ENCODE measurements at places on chromosomes 2 and 18.

- peak; percentile 43 for DNase-seq
These were observed 7.8 kb downstream of the ITGA4 start for GRCh38 chr2:181464966-181465365.

- no peak for DNase-seq
These were observed 924.9 kb upstream of the FAM98A start for GRCh38 chr2:34523958-34524514.

DNA sequence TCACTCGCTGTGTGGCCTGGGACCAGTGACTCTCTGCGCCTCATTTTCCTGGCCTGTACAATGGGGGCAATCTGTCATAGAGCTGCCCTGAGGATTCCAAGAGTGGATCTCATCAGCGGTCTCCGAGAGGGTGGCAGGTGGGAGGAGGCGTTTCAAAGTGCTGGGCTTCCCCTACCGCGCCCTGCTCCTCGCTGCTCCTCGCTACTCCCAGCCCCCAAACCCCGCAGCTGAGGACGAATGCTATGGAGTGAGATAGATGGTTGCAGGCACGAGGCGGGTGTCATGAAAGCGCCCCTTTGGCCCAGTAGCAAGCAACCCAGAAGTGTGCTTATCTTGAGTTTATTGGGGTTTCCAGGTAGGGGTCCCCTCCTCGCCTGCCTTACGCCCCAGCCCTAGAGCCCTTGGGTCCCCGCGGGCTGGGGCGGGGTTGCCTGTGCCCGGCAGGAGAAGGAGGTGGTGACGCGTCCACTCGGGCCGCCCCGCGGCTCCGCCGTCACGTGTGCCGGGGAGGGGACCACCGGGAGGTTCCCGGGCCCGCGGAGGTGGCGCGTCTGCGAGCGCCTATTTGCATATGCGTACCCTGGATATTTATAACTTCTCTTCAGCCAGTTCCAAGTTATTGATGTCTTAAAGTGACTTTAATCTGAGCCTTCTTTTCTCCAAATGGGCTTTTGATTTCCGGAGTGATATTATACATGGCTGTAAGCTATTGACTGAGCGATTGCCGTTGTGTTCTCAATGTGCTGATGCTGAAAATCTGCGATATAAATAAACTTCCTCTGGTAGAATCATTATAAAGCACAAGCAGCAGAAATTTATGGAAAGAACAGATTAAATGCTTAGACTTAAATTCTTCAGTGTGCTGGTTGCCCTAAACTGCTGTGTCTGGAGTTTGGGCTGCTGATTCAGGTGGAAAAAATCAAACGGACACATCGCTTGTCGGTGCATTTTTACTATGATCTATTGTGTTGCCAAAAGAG, 263.7 kb downstream of the ATAD2B start:
- no peak for DNase-seq

DNA sequence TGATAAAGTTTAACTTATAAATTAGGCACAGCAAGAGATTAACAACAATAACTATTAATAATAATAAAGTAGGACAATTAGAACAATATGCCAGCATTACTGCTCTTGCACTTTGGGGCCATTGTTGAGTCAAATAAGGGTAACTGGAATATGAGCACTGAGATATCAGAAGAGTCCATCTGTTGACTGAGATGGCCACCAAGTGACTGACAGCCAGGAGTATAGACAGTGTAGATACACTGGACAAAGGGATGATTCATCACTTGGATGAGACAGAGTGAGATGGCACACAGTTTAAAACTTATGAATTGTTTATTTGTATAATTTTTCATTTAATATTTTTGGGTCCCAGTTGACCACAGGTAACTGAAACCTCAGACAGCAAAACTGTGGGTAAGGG, 20.0 kb downstream of the NAB1 start:
- DNase-seq, result peak; percentile 66

DNA sequence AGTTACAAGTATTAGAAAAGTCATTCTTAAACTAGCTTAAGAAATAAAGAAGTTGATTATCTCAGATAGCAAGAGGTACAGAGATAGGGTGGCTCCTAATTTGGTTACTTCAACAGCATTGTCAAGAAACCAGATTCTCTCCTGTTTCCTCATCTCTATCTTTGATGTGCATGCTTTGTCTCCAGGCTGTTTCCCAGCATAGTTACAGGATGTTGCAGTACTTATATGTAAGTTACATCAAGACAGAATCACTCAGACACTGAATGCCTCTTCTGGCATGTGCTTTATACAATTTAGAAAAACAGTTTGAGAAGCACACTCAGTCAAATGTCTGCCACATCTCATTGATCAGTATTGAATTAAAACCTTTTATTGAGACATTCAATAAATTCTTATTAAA, 189.5 kb upstream of the UBE2E3 start:
- DNase-seq, result no peak

DNA sequence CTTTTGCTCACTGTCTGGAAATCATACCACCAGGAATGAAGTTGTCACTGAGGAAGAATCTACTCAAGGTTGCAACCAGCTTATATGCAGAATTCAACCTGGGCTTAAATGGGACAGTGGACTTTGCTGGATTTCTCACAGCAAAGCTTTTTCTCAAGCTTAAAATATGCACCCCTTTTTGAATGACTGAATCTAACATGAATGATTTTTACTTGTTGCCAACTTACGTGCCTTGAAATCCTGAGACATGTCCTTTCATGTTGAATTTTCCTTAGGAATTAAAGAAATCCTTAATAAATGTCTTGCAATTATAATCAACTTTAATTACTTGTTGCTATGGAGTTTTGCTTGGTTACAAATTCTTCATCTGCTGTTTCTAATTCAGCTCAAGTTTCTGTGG, 57.4 kb downstream of the SPP2 start:
- no peak for DNase-seq

DNA sequence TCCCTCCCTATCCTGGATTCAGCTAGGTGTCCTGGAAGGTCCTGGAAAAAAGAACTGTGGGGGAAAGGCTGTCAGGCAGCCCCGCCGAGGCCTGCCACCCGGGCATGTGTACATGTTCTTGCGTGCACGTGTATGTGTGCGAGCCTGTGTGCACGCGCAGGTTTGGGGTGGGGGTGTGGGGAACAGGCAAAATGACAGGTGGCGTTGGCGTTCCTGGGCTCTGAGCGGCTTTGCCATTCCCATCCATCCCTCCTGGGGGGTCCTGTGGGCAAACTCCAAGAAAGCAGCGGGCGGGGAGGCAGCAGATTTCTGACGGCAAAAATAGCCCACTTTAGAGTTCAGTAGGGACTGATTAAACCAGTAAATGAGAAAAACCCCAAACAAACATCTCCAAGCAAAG, 35.6 kb downstream of the EMX1 start:
- DNase-seq, result no peak

GRCh38 chr2:68620772-68621171, 22.6 kb upstream of the PROKR1 start:
- DNase-seq, result no peak

- DNase-seq, result peak; percentile 80
These were observed 45.4 kb downstream of the TTN start for GRCh38 chr2:178761759-178762371.

DNA sequence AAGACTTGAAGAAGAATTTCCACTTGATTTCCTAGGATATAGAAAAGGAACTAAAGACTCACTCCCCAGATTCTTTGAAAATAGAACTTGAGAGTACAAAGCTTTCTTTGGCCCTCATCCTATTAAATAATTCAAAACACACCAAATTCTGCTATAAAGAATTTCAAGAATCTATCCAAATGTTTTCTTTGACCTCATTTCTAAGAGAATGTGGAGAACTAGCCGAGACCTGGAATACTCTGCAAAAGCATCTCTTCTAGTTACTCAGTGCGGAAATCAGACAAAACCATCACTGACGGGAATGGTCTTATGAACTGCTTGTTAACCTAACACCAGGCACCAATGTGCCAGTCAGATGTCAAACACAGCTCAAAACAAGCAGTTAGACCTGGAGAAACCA, 44.2 kb upstream of the ARL5A start:
- no peak for DNase-seq

DNA sequence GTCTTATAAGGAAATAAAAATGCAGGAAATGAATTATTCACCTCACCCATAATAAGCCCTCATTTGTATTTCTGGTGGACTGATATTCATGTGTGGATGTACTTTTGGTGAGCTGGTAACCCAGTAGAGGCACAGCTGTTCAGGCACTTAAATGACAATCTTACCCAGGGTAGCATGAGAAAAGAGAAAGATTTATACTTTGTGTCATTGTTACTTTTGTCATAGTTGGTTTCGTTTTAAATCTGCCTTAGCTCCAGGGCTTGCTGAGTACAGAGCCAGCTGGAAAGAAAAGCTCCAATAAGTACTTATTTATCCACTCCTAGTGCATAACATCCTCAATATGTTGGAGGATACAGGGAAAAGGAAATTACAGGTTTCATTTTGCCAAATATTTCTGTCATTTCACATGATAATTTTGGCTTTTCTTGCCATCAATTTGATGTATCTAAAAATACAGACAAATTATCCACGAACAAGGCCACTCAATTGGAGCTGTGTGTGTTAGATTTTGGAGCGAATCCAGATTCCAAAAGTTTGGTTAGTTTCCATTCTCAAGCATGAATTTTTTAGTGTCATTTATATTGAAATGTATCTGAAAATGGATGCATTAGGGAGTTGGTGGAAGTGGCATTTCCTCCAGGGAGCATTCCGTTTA, 1276.1 kb upstream of the FAM98A start:
- no peak for DNase-seq

DNA sequence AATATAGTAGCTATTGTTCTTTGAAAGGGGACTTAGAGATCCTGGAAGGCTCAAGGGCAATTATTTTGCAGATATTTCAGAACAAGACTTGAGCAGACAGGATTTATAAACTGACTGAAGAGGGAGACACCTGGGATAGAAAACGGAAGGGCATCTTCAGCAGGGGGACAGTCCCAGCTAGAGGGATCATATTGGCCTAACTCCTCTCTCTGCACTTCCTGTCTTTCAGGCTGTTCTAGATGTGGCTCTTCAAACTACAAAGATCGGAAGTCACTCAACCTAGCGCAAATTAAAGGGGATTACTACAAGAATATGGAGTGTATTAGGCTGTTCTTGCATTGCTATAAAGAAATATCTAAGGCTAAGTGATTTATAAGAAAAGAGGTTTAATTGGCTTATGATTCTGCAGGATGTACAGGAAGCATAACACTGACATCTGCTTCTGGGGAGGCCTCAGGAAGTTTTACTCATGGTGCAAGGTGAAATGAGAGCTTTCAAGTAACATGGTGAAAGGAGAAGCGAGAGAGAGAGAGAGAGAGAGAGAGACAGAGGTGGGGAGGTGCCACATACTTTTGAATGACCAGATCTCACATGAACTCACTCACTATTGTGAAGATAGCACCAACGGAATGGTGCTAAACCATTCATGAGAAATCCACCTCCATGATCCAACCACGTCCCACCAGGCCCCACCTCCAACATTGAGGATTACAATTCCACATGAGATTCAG, 5.3 kb upstream of the CTIF start:
- no peak for DNase-seq

DNA sequence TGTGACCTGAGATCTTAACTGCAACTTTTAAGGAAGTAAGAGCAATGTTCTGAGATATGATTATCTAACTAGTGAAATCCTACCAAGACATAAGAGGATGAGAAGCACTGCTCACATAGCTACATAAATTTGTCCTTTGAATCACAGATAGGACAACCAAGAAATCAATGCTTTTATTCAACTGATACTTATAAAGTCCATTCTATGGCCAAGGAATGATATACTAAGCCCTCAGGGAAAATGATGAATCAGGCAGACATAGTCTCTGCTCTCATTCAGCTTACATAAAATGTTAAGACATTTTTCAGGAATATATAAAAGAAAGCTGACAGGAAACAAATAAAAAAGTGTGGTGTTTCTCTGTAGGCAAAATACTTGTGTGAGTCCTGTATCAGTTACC, 39.1 kb downstream of the PGAP1 start:
- DNase-seq, result no peak

DNA sequence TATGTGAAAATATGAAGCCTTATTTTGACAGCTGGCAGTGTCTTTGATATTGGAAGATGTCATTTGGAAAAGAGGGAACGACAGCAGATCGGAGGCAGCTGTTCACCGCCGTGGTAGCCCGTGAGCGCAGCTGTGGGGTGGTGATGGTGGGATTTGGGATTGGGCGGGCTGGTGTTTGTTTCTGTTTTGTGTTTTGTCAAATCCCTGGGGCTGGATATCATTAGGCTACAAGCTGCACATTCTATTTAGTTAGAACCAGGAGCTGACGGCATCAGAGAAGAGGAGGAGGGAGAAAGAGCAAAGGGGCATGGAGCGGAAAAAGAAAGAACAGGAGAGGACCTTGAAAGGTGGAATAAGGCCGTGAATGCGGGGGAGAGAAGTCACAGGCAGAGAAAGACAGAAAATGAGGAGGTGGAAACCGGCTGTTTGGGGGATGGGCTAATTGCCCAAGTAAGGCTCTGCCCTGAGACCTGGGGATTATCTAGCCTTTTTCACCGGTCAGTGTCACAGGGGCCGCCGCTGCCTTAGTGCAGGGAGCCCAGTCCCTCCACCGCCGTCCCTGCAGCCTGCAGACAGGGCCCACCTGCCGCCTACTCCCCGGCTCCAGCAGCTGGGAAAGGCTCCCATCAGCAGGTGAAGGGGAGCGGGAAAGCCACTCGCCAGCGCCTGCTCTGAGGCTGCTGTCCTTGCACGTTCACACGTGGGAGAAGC, 88.0 kb downstream of the ZCCHC2 start:
- DNase-seq, result no peak

GRCh38 chr2:235654103-235654813, 160.4 kb downstream of the AGAP1 start:
- DNase-seq, result no peak

DNA sequence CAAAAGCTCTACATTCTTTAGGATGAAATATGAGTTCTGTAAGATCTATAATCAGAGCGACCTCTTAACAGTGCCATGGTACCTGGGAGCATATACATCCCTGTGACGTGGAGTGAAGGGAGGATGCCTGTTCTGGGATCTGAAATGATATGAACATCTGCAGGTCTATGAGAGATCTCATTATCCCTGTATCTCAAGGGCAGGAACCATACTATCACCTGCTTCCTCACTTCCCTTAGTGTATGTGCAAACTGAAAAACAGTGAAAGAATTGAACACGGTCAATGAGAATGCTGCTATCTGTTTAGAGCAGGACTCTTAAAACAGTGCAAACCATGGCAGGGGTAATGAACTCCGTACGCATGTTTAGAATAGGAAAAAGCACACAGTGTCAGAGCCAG, 364.0 kb downstream of the LPIN1 start:
- DNase-seq, result no peak

DNA sequence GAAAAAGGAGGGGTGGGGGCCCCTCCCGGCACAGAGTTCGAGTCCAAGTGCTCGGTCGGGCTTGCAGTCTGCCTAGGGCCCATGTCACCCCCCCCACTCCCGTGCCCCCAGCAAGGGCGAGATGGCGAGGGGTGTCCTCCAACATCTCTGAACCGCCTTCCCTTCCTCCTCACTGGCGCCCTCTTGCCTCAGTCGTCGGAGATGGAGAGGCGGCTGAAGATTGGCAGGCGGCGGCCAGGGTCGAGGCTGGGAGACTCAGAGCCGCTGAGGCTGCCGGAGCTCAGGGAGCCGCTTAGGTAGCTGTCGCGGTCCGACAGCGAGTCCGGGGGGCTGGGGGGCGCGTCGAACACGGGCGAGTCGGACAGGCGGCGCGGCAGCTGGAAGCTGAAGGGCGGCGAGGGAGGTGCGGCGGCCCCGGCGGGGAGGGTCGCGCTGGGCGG, 2.3 kb downstream of the ZFP36L2 start:
- peak; percentile 87 for DNase-seq
